ENCODE measurements at places on chromosomes 2 and 18.

GRCh38 chr18:48354746-48355260 is 54.4 kb downstream of the ZBTB7C start:
- no peak for DNase-seq

GRCh38 chr2:50854381-50854780 is 177.6 kb downstream of the NRXN1 start:
- no peak for DNase-seq

DNA sequence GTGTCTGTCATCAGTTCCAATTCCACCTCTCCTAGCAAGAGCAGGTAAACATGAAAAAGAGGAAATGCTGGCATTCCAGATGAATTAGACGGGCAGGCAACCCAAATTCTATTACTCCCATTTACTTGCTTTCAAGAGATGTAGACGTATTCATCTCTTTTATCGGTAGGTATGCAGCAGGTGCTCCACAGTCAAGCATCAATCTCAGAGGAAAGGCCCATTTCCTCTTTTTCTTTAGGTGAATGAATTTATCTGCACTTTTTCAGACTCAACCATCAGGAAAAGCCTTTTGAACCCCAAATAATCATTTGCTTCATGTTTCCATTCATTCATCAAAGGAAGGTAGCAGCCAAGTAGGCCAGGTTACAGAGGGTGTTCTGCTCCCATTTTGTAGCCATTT is 27.9 kb downstream of the DPYSL5 start:
- DNase-seq, result no peak

DNA sequence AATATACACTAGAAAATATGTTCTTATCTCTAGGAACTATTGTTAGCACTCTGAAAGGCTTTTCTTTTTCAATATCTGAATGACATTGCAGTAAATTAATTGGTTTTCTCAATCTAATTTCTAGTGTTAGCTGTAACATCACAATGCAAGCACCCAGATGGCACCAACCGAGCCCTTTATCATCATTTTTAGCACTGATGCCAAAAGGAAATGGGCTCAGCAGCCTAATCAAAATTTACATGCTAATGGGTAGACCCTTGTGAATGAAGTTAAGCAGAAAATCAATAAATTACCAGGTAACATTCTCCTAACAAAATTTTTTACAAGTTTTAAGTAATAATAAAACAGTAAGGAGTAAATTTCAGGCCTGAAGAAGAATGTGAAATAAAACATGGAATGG is 53.5 kb upstream of the PGAP1 start:
- DNase-seq, result peak; percentile 8

- DNase-seq, result peak; percentile 70
These were observed 21.0 kb upstream of the PAX3 start for GRCh38 chr2:222319586-222320435.

DNA sequence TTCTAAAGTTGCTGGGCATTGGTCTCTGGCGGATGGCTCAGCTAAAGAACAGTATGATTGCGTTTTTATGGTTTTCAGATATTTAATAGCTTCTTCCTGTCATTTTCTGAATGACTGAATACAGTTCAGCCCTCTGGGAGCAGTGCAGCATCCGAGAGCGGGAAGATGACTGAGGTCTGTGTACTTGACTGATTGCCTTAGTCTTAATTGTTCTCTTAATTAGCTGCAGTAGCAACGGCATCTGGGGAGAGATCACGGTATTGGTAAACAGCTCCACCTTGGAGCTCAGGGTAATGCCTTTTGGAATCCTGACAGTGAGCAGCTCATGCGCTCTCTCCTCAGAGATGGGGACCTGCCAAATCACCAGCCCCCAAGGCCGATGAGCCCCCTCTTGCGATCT is 481.4 kb upstream of the SPRED2 start:
- DNase-seq, result peak; percentile 27

GRCh38 chr2:132497591-132497990 is 81.0 kb downstream of the GPR39 start:
- DNase-seq, result no peak

- no peak for DNase-seq
These were observed 77.6 kb downstream of the RBMS1 start for GRCh38 chr2:160415991-160416390.

GRCh38 chr2:26172871-26173775 is at the start of gene GAREM2:
TSS of gene GAREM2 (plus strand) at chr2:26173088. CDS start at chr2:26173221, 133 bp downstream.
- peak; percentile 53 for DNase-seq

GRCh38 chr2:191749181-191749540 is 71.2 kb downstream of the NABP1 start:
- DNase-seq, result no peak

GRCh38 chr2:45014016-45014702 is 4.9 kb upstream of the SIX2 start:
- peak; percentile 86 for DNase-seq

DNA sequence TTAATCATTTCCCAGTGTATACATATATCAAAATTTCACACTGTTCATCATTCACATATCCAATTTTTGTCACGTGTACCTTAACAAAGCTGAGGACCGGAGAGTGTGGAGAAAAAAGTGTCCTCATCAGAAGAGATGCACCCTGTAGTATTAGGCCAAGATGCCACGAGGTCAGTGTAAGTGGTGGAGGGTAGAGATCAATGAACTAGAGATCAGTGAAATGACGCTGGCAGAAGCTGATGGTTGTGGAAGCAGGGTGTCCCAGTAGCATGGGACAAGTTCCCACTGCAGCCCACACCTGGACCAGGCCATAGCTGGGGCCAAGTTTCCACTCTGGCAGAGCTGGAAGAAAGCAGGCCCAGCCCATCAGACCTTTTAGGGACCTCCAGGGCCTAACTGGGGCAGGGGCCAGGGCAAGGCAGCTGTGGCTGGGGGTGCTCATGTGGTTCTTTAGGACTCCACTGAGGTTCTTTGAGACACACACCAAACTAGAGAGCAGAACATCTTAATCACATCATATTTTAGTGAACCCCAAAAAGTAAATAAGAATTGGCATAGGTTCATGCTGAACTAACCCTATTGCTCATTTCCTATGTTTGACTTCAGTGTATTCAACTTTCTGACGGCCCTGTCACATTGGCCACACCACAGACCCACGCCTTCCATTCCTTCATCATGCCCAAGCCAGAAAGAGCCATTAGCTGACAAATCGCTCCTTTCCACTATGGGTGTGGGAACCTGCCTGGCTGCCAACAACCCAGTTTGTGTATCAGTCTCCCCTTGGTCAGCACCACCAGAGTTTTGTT is 21.6 kb upstream of the GPR55 start:
- DNase-seq, result no peak

DNA sequence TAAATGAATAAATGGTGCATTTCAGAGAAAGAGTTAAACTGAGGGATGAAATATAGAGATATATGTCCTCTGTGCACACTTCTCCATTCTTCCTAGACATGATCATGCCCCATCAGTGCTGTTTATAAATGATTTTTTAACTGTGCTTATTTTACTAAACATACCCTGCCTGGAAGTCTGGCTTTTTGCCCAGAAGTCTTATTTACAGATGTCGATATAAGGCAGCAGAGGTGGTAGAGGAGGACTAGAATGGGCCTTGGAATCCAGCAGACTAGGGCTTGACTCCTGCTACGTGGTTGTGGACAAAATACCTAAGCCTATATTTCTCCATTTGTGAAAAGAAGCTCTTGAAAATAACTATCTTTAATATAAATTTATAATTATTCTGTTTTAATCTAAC is 355.5 kb downstream of the RAD51AP2 start:
- no peak for DNase-seq

GRCh38 chr2:129610766-129611165 is 368.7 kb upstream of the RAB6C start:
- DNase-seq, result peak; percentile 41

DNA sequence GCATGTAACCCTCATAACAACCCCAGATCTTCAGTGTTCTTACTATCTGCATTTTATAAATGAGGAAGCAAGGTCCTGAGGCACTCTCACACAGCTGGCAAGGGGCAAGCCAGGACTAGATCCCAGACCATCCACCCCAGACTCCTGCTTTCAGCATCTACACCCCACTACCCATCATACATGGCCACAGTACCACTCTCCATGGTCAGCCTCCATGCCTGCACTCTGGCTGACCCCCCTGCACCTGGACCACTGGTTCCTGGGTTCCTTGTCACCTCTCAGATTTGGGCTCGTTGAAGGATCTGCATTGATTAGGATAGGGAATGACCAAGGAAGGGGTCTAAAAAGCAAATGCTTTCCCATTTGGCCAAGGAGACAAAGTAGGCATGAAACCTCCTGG is 36.0 kb upstream of the TEX51 start:
- no peak for DNase-seq

DNA sequence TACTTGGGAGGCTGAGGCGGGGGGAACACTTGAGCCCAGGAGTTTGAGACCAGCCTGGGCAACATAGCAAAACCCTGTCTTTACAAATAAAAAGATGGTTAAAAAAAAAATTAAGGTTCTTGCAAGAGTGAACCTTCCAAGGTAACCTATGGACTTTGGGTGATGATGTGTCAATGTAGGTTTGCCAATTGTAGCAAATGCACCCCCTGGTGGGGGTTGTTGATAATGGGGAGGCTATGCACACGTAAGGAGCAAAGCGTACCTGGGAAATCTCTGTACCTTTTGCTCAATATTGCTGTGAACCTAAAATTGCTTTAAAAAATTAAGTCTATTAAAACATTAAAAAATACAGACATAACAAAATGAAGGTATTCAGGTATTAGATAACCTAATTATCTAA is 70.4 kb downstream of the CWC22 start:
- peak; percentile 19 for DNase-seq

GRCh38 chr2:233942731-233943130 is 25.6 kb downstream of the TRPM8 start:
- no peak for DNase-seq

DNA sequence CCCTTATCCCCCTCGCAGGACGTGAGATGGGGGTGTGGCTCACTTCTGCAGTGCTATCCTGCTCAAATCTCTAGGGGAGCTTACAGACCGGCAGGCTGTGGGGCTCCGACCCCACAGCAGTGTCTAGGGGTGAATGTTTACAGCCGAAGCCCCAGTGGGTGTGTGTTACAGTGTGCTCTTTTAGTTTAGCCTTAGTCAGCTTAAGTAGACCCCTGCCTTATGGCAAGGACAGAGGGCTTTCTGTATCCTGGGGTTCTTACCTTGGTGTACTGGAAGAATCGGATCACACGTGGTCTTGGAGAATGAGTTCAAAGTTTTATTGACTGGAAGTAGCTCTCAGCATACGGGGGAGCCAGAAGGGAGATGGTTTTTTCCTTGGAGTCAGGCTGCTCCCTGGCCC is 348.2 kb upstream of the GYPC start:
- DNase-seq, result no peak

DNA sequence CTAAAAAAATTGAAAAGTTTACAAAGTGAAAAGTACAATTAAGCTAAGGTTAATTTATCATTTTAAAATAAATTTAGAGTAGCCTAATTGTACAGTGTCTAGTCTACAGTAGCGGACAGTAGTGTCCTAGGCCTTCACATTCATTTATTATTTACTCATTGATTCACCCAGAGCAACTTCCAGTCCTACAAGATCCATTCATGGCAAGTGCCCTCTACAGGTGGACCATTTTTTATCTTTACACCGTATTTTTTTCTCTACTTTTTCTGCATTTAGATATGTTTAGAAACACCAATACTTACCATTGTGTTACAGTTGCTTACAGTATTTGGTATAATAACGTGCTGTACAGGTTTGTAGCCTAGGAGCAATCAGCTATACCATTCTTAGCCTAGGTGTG is 84.1 kb downstream of the TSN start:
- DNase-seq, result no peak

DNA sequence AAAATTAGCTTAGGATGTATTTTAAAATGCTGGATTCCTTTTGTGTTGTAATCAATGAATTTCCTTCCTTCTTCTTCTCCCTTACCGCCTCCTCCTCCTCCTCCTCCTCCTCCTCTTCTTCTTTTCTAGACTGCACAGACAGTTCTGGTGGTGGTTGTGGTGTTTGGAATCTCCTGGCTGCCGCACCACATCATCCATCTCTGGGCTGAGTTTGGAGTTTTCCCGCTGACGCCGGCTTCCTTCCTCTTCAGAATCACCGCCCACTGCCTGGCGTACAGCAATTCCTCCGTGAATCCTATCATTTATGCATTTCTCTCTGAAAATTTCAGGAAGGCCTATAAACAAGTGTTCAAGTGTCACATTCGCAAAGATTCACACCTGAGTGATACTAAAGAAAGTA is 18.8 kb downstream of the GALR1 start:
- no peak for DNase-seq

GRCh38 chr2:143513081-143513480 is 383.9 kb downstream of the ARHGAP15 start:
- peak; percentile 75 for DNase-seq

- no peak for DNase-seq
These were observed 268.6 kb downstream of the CYRIA start for GRCh38 chr2:16396986-16397385.

GRCh38 chr2:242064364-242065250 is 195.1 kb downstream of the RTP5 start:
- no peak for DNase-seq

- no peak for DNase-seq
These were observed 22.3 kb downstream of the CLASP1 start for GRCh38 chr2:121626777-121627524.

- no peak for DNase-seq
These were observed 252.8 kb upstream of the NETO1 start for GRCh38 chr18:73120626-73121025.

- peak; percentile 44 for DNase-seq
These were observed 2.1 kb downstream of the PDIA6 start for GRCh38 chr2:10810202-10811161.

DNA sequence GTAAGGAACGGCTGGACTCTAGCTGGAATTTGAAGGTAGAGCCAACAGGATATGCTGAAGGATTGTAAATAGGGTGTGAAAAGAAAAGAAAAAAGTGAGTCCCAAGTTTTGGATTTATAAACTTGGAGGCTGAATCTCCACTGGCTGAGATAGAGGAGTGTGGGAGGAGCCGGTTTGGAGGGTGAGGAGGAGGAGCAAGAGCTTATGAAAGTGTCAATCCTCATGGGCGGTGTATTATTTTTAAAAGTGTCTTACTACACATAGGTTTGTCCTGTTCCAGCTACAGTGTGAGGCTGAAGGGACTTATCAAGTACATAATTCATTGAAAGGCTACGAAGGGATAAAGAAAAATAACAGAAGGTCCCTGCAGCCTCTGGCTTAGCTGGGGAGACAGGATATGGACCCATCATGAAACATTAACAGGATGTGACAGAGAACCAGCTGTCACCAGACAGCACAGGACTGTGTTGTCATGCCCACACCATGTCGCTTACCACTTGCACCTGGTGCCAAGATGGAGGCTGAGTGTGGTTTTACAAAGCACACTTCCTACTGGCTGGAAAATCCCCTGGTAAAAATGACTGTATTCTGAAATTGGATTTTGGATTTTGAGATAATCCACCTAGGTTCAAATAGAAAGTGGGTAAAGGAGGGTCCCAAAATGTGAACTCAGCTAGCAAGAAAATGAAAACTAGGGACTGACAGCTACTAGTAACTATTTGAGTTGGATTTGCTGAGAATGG is 2.5 kb upstream of the MREG start:
- DNase-seq, result peak; percentile 85

DNA sequence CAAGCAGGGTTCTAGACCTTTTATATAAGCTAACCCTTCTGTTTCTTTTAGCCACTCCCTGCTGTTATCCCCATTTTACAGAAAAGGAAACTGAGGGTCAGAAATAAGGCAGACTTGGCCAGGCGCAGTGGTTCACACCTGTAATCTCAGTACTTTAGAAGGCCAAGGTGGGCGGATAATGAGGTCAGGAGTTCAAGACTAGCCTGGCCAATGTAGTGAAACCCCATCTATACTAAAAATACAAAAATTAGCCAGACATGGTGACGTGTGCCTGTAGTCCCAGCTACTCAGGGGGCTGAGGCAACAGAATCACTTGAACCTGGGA is 14.3 kb downstream of the RUFY4 start:
- DNase-seq, result no peak

GRCh38 chr2:228535396-228535795 is 353.9 kb upstream of the SPHKAP start:
- DNase-seq, result peak; percentile 9

- DNase-seq, result no peak
These were observed 11.6 kb downstream of the TTR start for GRCh38 chr18:31603315-31603714.

All from eye (tissue), 1 donor.